Activated naive CD4-positive, alpha-beta T cell (primary cell): ENCODE measurements at places on chromosomes 7 and 10.

DNA sequence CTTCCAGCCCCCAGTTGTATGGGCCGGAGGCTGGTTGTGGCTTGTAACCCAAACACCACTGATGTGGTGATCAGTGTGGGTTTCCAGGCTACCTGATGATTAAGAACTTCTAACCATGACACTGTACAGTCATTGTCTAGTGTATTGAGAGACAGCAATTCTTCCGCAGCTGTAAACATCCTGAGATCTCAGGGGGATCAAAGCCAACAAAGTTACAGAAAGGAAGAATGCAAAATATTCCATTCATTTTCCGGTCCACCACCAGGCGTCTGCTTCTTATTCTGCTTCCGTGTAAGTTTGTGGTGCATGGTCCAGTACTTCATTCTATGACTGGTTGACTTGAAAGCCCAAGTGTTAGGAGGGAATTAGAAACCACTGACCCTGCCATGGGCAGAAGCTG, 10.3 kb upstream of the GLI3 start:
- DNase-seq, result no peak

DNA sequence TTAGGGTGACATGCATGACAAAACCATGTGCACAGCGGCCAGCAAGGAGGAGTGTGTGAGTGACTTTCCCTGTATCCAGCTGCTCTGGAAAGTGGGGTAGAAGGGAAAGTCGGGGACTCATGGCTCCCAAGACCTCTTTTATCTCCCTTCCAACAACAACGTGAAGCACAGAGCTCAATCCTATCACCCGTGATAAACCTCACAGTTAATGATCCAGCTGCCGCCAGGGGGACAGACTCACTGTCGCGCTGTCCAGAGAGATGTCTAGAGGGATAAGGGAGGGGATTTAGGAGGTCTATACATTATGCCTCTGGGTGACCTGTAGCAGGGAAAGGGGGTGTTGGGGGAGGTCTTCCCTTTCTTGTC, 84.0 kb upstream of the SMNDC1 start:
- DNase-seq, result no peak

DNA sequence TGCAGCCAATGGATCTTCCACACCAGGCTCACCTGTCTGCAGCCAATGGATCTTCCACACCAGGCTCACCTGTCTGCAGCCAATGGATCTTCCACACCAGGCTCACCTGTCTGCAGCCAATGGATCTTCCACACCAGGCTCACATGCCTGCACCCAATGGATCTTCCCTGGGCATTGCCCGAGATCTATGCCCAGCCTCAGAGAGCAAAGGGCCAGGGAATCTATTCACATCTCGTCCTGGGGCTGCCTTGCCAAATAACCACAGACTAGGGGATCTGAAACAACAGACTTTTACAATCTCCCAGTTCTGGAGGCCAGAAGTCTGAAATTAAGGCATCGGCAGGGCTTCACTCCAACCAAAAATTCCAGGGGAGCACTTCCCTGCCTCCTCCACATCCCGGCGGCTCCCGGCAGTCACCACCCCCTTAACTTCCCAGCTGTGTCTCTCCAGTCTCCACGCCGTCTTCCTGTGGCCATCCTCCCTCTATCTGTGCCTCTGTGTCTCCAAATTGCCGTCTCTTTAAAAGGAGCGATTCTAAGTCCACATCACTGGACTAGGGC, 92.4 kb upstream of the PPP2R2D start:
- no peak for DNase-seq

- no peak for DNase-seq
These were observed 95.1 kb downstream of the MACC1 start for GRCh38 chr7:20122073-20122472.

DNA sequence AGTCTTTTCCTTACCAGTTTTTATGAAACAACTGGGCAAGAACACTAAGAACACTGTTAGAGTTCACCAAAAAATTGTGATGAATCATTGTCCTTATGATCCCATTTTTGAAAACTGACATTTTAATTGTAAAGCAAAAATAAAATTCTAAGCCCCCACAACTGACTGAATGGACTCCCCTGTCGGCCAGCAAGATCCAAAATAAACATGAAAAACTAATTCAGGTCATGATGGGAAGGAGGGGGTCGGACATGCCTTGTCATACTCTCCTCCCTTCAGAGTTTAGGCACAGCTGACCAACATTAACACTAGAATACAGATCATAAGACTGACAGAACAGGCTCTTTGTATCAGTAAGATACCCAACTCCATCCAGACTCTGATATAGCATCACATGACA, 2.0 kb upstream of the RBAK start:
- no peak for DNase-seq

DNA sequence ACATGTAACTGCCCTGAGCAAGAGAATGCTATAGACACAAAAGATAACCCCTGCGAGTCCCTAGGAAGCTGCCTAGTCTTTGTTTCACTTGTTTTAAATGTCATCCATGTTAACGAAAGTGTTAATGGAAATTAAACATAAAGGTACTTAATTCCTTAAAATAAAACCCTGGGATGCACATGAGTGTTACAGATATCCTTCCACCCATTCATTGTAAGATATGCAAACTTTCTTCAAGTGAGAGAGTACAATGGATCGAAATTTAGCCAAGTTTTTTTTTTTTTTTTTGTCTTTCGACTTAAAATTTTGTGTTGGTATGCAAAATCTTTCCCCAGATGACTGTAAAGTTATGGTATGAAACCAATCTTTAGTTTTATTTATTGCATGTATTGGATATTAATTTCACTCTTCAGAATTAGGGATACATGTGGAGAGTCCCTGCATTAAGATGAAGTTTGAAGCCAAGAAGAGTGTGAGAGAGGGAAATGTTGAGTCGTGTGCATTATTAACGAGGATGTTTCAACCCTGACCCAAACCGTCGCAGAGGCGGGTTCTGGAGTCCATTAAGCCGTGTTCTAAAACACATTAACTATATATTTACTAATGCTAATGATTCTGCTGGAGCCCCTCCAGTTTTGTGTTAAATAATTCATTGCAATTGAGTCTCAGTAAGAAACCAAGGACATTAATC, 1.6 kb downstream of the CDK14 start:
- DNase-seq, result no peak

DNA sequence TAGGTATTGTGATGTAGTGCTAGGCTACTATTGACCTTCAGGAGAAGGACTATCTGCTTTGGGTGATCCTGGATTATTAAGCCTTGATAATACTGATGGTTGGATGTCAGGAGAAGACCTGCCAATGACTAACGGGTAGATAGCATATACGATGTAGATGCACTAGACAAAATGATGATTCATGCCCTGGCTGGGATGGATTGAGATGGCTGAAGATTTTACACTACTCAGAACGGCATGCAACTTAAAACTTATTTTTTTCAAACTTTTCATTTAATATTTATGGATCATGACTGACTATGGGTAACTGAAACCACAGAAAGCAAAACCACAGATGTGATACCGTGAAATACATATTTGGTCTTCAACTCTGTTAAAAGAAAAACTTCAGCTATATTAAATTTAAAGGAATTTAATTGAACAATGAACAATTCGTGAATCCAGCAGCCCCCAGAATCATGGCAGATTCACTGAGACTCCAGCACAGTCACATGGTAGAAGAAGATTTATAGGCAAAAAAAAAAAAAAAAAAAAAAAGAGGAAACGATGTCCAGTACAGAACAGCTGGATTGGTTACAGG, 124.6 kb upstream of the CDK13 start:
- DNase-seq, result no peak

DNA sequence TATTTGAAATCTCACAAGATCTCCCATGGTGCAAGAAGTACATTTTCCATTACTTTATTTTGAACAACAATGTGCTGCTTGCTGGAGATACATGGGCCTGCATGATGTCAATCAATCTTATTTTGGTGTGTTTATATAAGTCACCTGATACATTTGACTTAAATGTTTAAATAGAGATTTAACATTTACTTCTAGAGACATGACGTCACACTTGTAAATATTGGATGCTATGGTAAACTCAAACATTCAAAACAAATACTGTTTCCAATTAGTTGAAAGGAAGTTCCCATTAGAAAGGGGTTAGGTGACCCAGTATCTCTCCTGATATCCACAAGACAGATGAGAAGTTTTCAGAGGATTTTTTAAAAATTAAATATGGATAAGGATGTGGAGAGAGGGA, 214.5 kb downstream of the NSUN6 start:
- DNase-seq, result no peak

- DNase-seq, result no peak
These were observed 35.5 kb upstream of the KDM7A start for GRCh38 chr7:140212100-140212881.

DNA sequence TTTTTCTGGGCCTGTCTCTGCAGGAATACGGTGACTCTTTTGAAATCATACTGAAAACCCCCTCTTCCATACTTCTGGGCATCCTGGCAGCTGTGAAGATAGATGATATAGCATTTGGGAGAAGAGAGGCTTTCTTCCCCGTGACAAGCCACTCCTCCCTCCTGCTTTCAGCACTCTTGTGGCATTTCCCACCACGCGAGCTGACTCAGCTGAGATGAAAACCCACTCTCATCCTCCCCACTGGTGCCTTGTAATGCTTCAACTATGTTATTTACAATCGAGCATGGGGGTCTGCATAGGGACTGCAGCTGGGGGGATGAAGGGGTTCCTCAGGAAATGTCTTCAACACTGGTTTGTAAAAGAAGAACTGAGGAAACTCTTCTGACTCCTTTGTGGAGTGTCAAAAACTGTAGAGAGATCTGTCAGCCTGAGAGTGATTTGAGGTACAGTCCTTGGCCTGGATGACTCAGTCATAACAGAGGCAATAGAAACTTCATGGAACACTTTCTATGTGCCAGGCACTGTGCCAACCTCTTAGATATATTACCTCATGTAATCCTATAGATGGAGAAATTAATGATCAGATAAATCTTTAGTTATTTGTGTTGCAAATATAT, 1.7 kb upstream of the TBATA start:
- DNase-seq, result no peak

DNA sequence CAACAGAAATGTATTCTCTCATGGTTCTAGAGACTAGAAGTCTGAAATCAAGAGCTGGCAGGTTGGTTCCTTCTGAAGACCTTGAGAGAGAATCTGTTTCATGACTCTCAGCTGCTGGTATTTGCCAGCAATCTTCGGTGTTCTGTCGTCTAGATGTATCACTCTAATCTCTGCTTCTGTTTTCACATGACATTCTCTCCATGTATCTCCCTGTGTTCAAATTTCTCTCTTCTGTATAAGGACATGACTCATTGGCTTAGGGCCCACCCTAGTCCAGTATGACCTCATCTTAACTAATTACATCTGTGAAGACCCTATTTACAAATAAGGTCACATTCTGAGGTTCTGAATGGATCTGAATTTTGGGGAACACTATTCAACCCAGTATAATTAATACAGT, 82.3 kb downstream of the ANKRD7 start:
- DNase-seq, result no peak

GRCh38 chr7:139340808-139341057, 404 bp upstream of the FMC1 start:
- no peak for DNase-seq

DNA sequence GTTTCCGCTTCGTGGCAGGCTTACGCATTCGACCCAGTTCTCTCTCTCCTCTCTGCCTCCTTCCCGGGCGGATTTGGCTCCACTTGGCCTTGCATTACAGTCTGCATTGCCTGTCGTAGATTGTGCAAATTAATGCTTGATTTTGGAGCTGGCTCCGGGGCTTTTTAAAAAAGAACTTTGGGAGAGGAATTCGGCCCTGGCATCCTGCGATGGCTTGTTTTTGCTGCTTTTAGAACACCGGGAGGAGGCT, 767 bp downstream of the EIF4EBP2 start:
- DNase-seq, result no peak

- no peak for DNase-seq
These were observed 142.1 kb downstream of the PHTF2 start for GRCh38 chr7:77940647-77941046.

DNA sequence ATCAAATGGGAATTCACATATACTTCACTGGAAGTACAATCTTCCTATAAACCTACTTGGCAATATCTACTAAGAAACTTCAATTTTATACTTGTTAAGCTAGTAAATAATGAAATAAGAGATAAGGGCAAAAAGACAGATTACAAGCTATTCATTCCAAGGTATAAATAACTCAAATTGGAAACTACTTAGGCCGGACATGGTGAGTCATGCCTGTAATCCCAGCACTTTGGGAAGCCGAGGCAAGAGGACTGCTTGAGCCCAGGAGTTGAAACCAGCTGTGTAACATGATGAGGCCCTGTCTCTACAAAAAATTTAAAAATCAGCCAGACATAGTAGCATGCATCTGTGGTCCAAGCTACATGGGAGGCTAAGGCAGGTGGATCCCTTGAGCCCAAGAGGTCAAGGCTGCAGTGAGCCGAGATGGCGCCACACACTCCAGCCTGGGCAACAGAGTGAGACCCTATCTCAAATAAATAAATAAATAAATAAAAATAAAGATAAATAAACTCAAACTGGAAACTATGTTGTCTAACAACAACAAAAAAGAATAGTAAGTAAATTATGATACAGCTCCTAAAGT, 37.6 kb downstream of the ARHGAP21 start:
- DNase-seq, result no peak

GRCh38 chr7:37065779-37066271, 341.5 kb upstream of the AOAH start:
- no peak for DNase-seq

- no peak for DNase-seq
These were observed 114.6 kb downstream of the ARL4A start for GRCh38 chr7:12802070-12802469.

- no peak for DNase-seq
These were observed 101.8 kb upstream of the GDF10 start for GRCh38 chr10:47198221-47198620.

DNA sequence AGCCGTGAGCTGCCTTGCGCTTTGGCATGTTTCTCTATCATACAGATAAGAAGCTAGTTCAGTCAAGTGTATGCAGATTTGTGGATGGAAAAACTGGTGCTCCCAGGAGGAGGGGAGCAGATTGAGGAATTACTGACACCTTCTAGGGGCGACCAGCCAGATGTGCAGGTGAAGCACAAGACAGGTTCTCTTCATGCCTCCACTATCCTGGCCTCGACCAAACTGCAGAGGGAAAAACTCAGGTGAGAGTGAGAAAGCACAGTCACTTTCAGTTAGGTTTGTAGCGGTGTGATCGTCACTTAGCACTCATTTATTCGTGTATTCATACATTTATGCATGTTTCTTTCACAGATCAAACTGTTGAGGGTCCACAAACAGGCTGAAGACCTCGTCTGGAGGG, 600 bp upstream of the DBNL start:
- DNase-seq, result no peak

DNA sequence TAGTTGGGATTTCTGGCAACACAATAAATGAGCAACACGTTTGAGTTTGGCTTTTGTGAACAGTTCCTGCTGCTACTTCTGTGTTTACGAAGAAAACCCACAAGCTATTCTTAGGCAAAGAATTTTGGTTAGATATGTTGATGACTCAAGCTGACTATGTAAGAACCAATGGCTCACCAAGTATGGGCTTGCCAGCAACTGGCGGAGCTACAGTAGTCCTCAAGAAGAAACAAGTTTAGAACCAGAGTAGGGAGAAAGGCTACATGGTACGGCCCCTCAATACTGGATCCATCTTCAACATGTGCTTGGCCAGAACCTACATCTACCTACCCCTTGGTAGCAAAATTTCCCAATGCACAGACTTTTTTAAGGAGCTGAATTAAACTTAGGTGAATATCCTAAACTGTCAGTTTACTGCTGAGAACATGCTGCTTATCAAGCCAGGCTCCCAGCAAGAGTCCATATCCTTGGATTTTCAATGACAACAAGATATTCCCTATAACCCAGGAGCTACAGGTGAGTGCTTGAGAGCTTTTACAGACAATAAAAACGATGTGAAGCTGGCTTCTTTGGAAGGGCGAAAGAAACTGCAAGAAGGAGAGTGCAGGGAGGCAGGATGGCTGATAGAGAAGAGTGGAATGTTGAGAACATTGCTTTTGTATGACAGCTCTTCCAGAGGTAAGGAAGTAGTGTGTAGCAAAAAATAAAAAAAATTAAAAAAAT, 74.3 kb upstream of the ASAH2 start:
- no peak for DNase-seq
